ENCODE measurements at places on chromosomes 12 and 14.

- no peak for DNase-seq
These were observed 9.5 kb downstream of the TBC1D30 start for GRCh38 chr12:64833928-64834327.

DNA sequence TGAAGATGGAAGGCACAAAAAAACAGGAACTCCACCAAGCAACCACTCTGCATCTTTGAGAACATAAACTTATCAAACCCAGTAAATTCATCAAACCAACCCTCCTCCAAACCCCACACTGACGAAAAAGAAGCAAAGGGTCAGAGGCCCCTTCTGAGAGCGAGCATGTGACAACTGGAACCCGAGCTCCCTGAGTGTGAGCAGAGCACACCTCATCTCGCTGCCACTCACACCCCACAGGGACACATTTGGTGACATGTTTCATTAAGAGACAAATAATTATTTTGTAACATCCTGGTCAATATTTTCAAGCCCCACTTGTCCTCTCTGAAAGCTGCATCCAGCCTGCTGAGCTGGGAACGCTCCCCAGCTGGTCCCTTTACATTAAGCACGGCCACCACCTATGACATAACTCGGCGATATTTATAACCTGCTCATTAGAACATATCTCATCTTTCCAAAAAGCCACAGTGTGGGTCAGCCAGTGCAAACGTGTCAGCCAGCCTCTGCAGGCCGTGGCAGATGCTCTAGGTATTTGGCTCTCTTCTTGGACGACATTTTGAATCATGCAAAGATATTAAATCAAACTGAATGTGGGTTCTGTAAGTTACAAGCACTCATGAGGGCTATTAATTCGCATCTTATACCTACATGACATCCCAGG lies 120.1 kb downstream of the TTC7B start:
- no peak for DNase-seq

- no peak for DNase-seq
These were observed 17.7 kb upstream of the NEDD1 start for GRCh38 chr12:96889273-96889933.

GRCh38 chr12:85504164-85504563 lies 224.1 kb downstream of the ALX1 start:
- DNase-seq = no peak

DNA sequence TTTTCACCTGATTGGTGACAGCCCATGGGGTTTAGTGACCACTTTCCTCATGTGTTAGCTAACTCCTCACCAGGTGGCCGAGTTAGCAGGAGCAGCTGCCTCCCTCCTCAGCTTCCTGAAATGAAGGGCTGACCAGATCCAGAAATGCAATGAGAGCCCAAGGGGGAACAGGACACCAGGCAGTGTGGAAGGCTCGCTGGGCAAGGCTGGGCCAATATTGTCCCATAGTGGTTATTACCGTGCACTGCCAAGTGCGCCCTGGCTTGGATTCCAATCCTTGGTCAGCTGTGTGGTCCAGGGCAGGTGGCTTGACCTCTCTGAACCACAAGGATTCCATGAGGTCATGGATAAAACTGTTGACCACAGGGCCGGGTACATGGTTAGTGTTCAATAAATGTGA lies 3.6 kb upstream of the HSPB8 start:
- no peak for DNase-seq

GRCh38 chr12:40969796-40970195 lies 218.3 kb upstream of the PDZRN4 start:
- no peak for DNase-seq

GRCh38 chr12:26719852-26720251 lies 113.1 kb downstream of the ITPR2 start:
- DNase-seq = no peak

DNA sequence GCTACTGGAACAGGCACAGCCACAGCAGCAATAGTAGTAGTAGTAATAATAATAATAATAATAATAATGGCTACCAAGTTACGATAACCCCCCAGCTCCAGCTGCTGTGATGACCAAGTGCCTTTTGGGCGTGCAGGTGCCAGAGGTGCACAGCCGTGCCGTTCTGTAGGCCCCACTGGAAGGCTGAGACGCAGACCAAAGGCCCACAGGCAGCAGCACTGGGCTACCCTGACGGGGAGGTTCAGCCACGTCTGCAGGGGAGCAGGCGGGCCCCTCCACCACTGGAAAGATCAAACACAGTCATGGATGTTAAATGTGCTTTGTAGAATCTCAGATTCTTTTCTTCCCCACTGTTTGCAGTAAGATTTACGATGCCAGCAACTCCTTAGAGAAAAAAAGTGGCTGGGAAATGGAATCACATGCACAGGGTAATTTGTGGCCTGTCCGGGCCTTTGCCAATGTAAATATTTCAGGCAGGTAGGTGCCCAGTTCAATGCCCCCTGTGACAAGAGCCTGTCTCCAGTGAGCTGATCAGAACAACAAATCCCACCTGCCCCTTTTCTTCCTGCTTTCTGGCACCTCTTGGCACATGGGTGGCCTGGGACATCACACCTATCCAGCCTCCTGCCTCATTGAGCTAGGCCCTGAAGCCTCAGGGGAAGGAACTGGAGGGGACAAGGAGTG lies 32.6 kb downstream of the CCDC85C start:
- no peak for DNase-seq

DNA sequence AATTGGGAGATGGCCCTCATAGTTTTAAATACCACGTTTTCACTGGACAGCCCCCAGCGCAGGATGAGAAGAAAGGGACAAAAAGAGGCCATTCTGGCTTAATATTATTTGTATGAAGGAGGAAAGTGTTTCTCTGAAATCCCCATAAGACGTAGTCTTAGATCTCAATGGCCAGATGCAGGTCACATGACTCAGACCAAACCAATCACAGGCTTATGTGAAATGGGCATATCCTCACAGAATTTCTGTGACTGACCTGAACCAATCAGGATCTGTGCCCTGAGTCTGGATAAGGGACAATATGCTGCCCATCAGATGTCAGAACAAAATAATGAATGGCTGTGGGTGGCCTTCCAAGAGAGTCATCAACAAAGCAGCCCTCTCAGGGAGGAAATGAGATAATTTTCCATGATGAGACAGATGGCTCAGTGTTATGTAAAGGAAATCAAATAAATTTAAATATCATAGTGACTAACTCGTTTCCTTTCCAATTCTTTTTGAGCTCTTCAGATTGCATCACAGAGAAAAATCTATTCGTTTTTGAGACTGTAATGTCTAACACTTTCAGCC lies 1009.5 kb upstream of the TMEM132C start:
- DNase-seq = no peak

- no peak for DNase-seq
These were observed 343.4 kb upstream of the LMO3 start for GRCh38 chr12:16949371-16949770.

DNA sequence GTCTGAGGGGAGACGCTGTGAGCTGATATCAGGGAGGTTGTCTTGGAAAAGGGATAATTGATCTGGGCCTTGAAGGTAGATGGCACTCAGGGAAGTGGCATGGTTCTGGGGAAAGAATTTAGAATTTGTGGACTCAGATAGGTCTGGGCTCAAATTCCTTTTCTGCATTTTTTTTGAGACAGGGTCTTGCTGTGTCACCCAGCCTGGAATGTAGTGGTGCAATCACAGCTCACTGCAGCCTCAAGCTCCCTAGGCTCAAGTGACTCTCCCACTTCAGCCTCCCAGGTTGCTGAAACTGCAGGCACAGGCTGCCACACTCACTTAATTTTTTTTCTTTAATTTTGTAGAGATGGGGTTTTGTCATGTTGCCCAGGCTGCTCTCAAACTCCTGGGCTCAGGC lies 98.1 kb upstream of the NCOR2 start:
- no peak for DNase-seq

- no peak for DNase-seq
These were observed 89.5 kb downstream of the ALX1 start for GRCh38 chr12:85369365-85370154.

DNA sequence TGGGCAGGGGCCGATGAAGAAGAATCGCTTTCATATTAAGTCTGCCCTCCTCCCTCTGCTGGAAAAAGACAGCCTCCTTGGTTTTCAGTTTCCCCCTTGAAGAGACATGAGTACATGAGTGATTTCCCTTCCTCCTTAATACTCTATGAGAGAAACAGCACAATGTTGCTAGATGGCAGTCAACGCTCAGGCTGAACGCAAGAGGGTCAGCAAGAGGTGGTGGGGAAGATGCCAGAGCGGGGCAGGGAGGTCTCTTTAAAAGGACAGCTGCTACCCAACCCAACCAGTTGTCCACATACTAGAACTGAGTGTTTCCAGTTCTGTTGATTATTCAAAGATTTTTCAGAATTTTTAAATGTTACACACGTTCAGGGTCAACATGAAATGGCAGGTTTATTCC lies 22.8 kb downstream of the CRACR2A start:
- no peak for DNase-seq

GRCh38 chr14:77421201-77421600 lies 2.1 kb downstream of the NOXRED1 start:
- DNase-seq = no peak

GRCh38 chr12:112275207-112275606 lies 107.0 kb downstream of the HECTD4 start:
- no peak for DNase-seq

GRCh38 chr14:74897642-74898041 lies 15.9 kb downstream of the DLST start:
- DNase-seq = no peak

DNA sequence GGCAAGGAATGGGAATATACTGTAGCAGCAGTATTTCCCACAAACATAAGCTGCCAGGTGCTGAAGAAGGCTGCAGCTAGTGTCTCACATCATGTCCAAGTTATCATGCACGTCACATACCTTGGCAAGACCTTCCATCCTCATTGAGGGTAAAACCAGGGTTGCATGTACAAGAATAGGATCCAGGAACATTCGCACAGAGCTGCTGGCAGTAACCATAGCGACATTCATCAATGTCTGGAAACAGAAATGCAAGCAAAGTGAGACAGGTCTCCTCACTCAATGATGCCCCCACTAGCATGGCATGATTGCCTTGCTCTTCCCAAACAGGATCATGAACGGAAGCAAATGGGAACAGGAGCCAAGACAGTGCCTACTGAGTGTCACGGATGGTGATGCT lies 23.8 kb upstream of the TC2N start:
- DNase-seq = no peak

DNA sequence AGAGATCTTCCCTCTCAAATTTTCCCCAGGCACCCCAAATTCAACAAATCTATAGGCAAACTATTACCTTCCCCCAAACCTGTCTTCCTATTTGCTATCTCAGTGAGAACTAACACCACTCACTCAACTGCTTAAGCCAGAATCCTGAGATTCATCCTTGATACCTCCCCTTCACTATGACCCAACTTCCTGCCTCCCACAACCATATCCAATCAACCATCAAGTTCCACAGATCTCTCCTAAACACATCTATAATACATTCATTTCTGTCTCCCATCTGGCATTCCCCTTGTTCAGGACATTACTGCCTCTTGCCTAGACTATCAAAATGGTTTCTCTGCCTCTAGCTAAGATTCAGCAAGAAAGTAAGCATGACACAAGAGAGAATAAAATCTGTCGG lies 21.3 kb downstream of the YAF2 start:
- DNase-seq = no peak

DNA sequence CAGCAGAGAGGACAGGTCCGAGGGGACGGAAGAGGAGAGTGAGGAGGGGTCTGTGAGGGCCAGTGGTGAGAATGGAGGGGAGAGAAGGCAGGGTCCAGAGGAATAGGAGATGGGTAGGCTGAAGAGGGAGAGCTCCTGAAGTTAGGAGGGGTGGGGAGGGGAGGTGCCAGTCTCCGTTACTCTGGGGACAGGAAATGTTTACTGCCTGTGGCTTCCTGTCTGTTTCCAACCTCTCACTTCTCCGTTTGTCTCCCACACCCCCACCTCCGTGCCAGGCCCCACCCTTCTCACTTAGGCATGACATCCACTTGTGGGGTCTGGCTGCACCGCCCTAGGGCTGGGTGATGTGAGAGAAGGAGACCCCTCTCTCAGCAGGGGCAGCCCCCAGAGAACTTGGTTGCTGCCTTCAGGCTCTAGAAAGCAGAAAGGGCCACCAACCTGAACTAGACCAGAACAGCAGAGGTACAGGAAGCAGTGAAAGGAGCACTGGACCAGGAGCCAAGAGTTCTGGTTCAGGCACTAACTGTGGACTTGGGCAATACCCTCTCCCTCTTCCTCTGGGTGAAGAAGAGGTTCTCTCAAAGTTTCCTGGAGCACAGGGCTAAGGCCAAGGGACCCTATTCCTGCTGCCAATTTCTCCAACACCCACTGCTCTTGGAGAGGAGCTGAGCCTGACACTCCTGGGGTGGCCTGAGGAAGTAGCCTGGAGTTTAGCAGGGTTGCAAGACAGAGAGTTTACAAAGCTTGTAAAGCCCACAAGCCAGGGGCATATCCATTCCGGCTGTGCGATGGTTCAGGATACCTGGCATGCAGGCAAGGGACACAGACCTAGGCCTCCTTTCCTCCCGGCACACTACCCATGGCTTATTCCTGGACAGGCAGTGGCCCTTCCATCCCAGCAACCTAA lies 5.5 kb downstream of the ITGA5 start:
- no peak for DNase-seq

DNA sequence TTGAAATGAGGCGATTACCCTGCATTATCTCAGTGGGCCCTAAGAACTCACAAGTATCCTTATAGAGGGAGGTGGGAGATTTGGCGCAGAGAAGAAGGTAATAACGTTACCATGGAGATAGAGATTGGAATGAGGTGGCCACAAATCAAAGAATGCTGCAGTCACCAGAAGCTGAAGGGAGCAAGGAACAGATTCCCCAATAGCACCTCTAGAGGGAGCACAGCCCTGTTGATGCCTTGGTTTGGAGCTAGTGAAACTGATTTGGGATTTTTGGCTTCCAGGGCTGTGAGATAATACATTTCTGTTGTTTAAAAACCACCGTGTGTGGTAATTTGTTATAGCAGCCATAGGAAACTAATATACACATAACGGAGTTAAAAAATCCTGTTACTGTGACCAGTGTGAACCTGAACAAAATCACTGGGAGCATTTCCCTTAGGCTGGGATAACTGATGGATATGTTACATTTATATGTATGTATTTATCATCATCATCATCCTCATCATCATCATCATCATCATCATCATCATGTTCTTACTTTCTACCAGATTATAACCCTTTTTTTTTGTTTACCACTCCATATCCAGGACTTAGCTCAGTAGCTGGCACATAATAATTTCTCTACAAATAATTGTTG lies 100.3 kb downstream of the LIN7A start:
- no peak for DNase-seq

GRCh38 chr12:57133916-57134315 lies 5.6 kb downstream of the LRP1 start:
- DNase-seq = no peak

All from RWPE2 (cell line).